ENCODE measurements at places on chromosomes 1 and 21.

DNA sequence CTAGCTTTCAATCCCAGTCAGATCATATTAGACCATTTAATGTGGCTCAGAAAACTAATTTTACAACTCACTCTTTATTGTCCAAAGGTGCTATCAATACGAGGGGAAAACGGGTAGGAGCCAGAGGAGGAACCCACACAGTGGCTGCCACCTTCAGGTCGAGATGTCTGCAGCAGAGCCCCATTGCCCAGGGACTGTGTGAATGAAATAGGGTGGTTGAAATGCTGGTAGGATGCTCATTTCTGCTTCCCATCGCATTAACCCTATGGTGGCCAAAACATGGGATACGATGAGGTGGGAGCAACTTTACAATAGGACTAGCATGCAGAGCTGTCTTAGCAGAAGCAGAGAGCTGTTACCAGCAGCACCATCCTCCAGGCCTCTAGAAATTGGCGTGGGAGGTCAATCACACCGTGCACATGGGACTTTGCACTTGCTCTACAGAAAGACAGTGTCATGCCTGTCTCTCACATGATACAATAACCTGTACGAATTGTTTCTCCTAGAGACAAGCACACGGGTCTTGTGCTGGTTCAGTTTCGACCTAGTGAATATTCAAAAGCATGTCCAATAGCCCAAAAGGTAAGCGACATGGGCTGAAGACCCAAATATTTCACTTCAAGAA, 69.5 kb upstream of the DESI2 start:
- no peak for DNase-seq

DNA sequence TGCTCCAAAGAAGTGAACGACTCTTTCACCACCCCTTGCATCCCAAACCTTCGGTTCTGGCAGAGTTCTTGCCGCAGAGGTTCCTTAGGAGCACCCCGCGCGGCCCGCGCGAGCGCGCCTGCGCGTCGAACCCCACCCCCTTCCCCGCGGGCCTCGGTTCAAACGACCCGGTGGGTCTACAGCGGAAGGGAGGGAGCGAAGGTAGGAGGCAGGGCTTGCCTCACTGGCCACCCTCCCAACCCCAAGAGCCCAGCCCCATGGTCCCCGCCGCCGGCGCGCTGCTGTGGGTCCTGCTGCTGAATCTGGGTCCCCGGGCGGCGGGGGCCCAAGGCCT, at the start of gene C1orf56:
TSS of gene C1orf56 (plus strand) at position 161 of the 334 bp plus-strand sequence. CDS start at position 258, 97 bp downstream.
- peak; percentile 67 for DNase-seq

- DNase-seq: peak; percentile 15
Observed at GRCh38 chr1:50368179-50369007, 54.9 kb downstream of the DMRTA2 start.

GRCh38 chr1:225114354-225114990, 185.0 kb downstream of the DNAH14 start:
- DNase-seq: peak; percentile 1

GRCh38 chr1:216535059-216535458, 111.8 kb upstream of the USH2A start:
- peak; percentile 4 for DNase-seq

- no peak for DNase-seq
Observed at GRCh38 chr1:219067350-219067712, 106.3 kb upstream of the LYPLAL1 start.

GRCh38 chr1:172815740-172816139, 156.8 kb downstream of the FASLG start:
- no peak for DNase-seq

GRCh38 chr1:153058154-153058553, 842 bp upstream of the SPRR2A start:
- DNase-seq: no peak

DNA sequence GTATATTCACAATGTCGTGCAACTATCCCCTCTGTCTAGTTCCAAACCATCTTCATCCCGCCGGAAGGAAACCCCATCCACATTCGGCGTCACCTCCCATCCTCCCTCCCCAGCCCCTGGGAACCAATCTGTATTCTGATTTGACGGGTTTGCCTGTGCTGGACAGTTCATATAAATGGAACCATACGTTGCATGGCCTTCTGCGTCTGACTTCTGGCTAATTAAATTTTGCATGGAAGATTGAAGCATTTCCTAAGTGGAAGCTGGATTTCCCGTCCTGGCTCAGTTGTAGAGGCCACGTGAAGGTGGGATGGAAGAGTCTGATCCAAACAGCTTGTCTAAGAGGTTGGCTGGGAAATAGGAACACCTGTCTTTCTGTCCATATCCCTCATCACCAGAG, 14.6 kb downstream of the SPSB1 start:
- DNase-seq: no peak

DNA sequence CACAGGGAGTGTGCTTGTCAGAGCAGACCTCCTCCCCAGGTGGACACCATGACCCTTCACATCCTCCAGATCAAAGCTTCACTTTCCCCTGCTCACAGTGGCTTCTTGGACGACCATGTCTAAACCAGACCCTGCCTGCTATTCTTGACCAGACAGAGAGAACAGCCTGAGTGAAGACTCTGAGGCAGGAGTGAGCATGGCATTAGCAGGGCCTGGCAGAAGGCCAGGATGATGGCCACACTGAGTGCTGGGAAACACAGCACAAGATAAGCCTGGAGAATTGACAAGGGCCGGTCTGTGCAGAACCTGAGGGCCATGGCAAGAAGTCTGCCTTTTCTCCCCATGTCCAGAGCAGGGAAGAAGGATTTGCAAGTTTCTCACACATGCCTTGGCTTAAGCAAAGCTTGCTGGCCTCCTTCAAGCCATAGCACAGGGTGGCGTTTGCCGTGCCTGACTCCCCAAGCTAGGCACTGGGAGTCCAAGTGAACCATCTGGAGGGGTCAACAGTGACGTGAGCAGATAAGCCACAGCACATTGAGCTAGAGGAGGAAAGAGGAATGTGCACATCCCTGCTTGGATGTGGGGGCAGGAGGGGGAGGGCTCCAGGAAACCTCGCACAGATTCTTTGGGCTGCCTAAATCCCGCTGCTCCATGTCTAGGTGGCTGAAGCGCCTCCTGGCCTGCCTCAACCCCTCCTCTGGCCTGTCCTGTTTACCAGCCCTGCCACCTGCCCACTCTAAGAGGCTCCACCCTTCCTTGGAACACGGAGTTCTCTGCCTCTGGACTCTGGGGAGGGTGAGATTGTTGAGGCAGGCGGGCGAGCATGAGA, 87.1 kb downstream of the CD58 start:
- DNase-seq: no peak

DNA sequence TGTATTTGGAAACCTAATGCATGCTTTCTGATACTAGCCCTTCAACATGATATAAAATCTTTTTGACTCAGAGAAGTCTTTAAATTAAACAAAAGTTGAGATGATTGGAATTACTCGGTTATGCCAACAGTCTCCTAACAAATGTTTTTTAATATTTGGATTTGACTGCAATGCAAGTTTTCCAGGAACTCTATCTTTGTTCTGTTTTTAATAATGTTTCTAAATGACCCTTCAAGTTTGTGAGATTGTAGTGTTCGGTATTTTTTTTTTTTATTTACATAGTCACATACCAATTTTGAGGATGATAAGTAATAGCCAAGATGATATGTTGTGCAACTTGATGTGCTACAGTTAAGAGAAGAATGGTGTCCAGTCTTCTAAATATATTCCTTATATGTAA, 258.0 kb downstream of the FMN2 start:
- no peak for DNase-seq

- no peak for DNase-seq
Observed at GRCh38 chr1:199041173-199041914, 402.5 kb downstream of the PTPRC start.
